RPMI7951 (cell line): ENCODE measurements at places on chromosomes 5 and 9. TPM values are rescaled to one million over a fixed set of nuclear protein-coding genes. Genes with fewer than 3 reads are reported as not detected.

Gene IL4
- not detected in 2 replicates for total RNA-seq

Gene EPB41L4A
- total RNA-seq: under 0.01 and 0.12 TPM in 2 replicates

GRCh38 chr9:134770972-134771971, 109.3 kb upstream of the FCN2 start:
- no peak for DNase-seq

Gene KIF12
- 0.36 TPM in 1 of 2 replicates, not detected in the other for total RNA-seq

DNA sequence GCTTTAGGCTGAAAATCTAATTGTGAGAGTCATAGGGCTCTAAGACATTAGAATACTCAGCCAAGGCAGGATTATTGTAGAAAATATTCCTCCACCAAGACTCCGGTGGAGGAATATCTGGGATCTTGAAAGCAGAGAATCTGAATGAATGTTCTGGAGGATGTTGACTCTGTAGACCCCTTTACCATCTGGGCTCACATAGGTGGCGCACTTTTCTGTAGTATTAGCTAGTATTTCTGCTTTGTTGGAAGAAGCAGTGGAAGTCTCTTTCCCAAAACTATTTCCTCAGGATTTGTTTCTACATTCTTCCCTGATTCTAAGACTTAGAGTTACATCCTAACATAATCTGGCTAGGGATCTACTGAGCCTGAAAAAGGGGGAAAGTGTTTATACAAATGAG, 752.4 kb upstream of the SEMA6A start:
- DNase-seq: no peak

Gene AK1
- 57.7 and 61.9 TPM in 2 replicates for total RNA-seq

DNA sequence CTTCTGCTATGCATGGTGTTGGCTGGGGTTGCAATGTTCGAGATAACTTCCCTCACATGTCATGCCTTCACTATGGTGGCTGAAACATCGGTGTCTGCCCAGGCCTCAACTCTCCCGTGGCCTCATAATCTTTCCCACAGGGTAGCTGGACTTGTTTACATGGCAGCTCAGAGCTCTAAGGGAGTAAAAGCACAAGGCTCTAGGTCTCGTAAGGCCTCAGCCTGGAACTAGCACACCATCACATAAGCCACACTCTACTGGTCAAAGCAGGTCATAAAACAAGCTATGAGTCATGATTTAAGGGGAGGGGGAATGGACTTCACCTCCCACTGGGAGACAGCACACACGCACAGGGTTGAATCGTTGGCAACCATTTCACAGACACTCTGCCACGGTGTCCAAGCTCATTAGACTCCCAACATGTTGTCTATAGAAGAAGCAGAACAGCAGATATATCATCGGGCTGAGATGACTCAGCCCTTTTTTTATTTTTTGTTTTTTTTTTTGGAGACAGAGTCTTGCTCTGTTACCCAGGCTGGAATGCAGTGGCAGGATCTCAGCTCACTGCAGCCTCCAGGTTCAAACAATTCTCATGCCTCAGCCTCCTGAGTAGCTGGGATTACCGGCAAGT, 66.8 kb upstream of the IL17B start:
- peak; percentile 98 for DNase-seq

- DNase-seq: peak; percentile 30
Observed at GRCh38 chr5:94174748-94175411, 433.5 kb upstream of the POU5F2 start.

- no peak for DNase-seq
Observed at GRCh38 chr5:141805874-141806595, 72.2 kb downstream of the PCDH1 start.

- peak; percentile 16 for DNase-seq
Observed at GRCh38 chr9:5893134-5893505, 2.4 kb downstream of the MLANA start.

DNA sequence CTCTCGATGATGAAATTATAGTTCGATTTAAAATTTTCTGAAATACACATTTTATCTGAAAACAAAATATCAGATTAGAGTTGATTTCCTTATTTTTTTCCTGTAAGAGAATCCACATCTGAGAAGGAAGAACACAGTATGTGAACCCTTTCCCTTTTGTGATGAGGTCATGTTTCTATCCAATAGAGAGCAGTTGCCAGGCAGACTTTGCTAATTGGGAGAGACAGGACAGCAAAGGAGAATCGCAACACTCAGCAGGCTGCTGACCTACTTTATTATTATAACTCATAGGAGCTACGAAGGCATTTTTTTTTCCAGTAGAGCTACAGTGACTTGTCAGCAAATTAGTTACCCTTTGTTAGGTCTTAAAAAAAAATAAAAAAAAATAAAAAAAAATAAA, 242.1 kb downstream of the HCN1 start:
- peak; percentile 58 for DNase-seq

Gene PCDHB16
- 2.0 and 2.1 TPM in 2 replicates for total RNA-seq

DNA sequence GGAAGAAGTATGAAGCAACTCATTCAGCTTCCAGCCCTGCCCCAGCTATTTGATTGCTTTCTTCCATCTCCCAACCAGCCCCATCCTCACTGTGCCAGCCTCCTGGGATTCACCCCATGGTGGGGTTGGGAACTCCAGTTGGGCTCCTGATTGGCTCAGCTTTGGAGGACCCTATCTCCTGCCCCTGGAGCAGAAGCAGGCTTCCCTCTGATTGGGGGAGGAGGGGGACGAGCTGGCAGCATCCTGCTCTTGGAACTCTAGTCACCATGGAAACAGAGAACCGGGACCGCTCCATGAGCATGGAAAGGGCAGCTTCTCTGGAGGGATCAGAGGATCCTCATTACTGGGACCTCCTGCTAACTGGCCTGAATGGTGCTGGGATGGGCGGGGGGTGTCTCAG, 2.6 kb downstream of the SLC6A7 start:
- no peak for DNase-seq

Gene GFRA3
- not detected in 2 replicates for total RNA-seq

DNA sequence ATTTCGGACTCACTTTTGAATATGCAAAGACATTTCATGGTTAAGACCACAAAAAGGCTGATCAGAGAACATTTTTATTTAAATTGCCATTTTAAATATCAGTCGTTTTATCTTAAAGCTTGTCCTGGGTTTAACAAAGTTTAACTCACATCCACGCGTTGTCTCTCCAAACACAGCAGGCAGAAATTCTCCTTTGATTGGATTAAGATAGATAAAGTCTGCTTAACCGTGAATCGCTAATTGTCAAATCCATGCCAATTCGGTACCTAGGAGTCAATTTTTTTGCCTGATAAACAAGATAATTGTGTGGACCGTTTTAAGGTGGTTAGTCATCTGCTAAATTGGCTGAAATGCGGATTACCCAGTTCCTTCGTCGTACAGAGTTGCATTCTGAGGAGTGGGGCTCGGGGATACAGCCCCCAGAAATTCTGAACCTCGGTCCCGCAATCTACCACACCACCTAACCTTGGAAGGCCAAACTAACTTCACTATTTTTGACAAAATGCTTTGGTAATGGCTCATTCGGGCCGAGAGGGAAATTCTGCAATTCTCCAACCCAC, 665 bp upstream of the BTF3 start:
- no peak for DNase-seq

Gene SPINK6
- not detected in 2 replicates for total RNA-seq

DNA sequence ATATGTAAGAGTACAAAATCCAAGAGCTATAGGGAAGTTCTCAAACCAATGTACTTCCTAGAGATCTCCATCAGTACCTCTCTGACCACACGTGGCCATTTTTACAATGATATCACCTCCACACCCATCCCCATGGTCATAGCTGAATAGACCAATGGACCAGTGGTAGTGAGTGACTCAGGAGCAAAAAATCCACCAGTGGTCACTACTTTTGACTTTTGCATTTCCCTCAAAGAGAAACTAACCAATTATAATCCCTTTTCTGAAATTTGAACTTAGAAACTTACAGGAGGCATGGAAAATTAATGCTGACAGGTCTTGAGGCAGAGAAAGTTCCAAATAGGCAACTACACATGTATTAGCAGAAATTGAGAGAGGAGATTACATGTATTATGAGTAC, 238.4 kb downstream of the TRPM3 start:
- DNase-seq: peak; percentile 23

- DNase-seq: no peak
Observed at GRCh38 chr9:108399851-108400250, 455.9 kb downstream of the ACTL7B start.

- no peak for DNase-seq
Observed at GRCh38 chr5:168917947-168918600, 338.9 kb upstream of the PANK3 start.

- no peak for DNase-seq
Observed at GRCh38 chr5:100772006-100772405, 131.1 kb downstream of the ST8SIA4 start.

DNA sequence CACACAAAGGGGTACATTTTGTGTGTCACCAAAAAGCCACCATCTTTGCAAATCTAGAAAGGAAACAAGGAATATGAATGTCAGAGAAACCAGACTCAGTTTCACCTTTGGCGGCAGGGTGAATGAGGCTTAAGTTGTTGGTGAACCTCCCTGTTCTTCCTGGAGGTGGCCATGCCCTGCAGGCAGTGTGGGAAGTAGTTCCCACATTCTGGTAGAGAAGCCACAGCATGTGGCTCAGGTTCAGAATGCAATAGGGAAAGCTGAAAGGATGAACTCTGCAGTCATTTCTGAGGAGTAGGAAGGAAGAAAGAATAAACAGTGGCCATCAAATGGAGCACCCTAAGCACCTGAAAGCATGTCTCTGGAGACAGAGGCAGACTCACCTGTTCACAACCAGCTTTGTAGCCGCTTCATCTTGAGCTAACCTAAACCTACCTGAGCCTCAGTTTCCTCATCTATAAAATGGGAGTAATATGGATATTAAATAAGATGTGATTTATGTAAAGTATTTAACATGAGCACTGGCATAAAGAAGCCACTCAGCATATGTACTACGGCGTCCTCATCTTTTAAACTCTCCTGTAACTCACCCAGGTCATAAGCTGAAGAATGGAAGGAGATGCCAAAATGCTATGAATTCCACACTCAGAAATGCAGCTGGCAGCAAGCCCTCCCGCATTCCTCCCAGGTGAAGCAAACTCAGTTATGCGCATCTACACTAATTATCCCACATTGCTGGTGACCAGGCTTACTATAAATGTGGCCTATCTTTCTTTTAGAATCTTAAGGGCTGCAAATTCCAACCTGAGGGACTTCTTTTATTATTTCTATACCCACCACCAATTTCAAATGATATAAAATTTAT, 86.0 kb downstream of the ZNF608 start:
- peak; percentile 87 for DNase-seq

Gene DRD1
- total RNA-seq: not detected in 2 replicates

Gene PCDHB10
- total RNA-seq: 0.60 and 0.78 TPM in 2 replicates

Gene FOXB2
- not detected in 2 replicates for total RNA-seq
